Motor neuron (in vitro differentiated cells): ENCODE measurements at places on chromosomes 5 and 9. TPM values are rescaled to one million over a fixed set of nuclear protein-coding genes. Genes with fewer than 3 reads are reported as not detected.

SAXO1 gene
- 0.31 and 0.32 TPM in 2 replicates for total RNA-seq

SLC25A2 gene
- total RNA-seq, result 0.25 TPM in 1 of 2 replicates, not detected in the other

PRELID2 gene
- total RNA-seq, result 1.2 TPM in 1 of 2 replicates, not detected in the other

MYMK gene
- total RNA-seq, result not detected in 2 replicates

SPINK5 gene
- 0.11 and 0.15 TPM in 2 replicates for total RNA-seq

KIF27 gene
- total RNA-seq, result 3.3 and 5.4 TPM in 2 replicates
